Astrocyte (in vitro differentiated cells and primary cell): ENCODE measurements at places on chromosomes 16 and 17. TPM values are rescaled to one million over a fixed set of nuclear protein-coding genes. Genes with fewer than 3 reads are reported as not detected.

CPSF4L gene
- total RNA-seq: not detected in 2 replicates

KRTAP9-2 gene
- total RNA-seq: not detected in 2 replicates

TPSG1 gene
- not detected in 2 replicates for total RNA-seq

DNA sequence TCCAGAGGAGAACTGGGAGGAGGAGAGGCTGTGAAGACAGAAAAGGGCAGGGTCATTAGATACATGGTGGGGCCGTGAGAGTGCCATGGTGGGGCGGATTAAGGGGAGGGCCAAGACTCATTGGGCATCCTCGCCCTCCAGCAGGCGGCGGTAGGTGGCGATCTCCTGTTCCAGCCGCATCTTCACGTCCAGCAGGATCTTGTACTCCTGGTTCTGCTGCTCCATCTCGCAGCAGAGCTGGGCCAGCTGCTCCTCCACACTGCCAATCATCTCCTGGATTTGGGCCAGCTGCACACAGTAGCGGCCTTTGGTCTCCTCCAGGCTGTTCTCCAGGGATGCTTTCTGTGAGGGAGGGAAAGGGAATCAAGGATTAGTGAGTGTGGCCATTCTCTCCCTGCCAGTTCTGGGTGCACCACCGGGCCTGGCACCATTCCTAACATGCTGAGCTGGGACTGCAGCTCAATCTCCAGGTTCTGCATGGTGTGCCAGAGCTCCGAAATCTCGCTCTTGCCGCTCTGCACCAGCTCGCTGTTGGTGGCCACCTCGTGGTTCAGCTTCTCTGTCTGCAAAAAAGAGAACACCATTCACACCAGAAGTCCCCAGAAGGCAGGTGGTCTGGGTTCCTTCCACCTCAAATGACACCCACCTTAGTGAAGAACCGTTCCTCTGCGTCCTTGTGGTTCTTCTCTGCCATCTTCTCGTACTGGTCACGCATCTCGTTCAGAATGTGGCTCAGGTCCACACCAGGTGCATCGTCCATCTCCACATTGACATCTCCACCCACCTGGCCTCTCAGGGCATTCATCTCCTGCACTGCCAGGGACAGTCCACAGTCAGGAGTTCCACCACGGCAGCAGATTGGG lies 129.0 kb downstream of the CCDC144A start:
- H3K27me3 ChIP-seq: no peaks in the 10 kb centered on the region
- no peak for DNase-seq
- H3K4me1 ChIP-seq: no peaks in the 10 kb centered on the region
- H3K27ac ChIP-seq: no peak overlapping the region
- no peak overlapping the region for H3K4me3 ChIP-seq

GRCh38 chr17:51391982-51392654 lies 131.8 kb downstream of the UTP18 start:
- H3K4me1 ChIP-seq: no peaks in the 10 kb centered on the region
- no peak overlapping the region for H3K27ac ChIP-seq
- H3K36me3 ChIP-seq: no peaks in the 10 kb centered on the region
- no peaks in the 10 kb centered on the region for H3K27me3 ChIP-seq

- H3K27me3 ChIP-seq: no peaks in the 10 kb centered on the region
- no peak overlapping the region for H3K27ac ChIP-seq
These were observed 8.9 kb downstream of the RNF166 start for GRCh38 chr16:88697116-88697830.

DNA sequence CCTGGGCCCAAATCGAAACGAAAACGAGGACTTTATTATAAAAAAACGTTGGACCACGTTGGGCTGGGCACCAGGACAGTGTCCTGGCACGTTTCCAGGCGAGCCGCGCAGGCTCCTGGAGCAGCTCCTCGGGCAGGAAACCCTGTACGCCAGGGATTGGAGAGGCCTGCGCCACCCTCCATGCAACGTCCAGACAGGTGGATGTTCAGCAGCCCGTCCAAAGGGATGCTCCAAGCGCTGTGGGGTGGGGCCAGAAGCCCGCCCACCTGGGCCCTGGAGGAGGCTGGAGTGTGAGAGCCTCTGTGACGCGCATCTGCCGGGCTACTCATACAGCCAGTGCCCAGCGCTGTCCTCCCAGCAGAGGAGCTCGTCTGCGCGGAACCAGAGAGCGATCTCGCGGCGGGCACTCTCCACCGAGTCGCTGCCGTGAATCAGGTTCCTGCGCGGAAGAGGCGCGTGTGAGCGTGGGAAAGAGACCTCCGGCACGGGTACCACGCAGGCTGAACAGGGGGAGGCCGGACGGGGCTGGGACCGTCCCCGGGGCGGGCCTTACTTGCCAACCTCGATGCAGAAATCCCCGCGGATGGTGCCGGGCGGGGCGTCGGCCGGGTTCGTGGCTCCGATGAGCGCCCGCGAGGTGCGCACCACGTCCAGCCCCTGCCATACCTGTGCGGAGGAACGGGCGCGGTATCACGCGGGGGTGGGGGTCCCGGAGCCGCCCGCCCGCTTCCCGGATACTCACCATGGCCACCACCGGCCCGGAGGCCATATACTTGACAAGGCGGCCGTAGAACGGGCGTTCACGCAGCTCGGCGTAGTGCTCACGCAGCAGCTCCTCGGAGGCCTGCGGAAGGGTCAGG lies 785 bp downstream of the NME3 start:
- H3K4me1 ChIP-seq: peaks cover 26% of the 10 kb centered on the region
- H3K4me3 ChIP-seq: peak overlapping the region; percentile 65
- peak; percentile 61 for DNase-seq
- H3K27ac ChIP-seq: peak overlapping the region; percentile 38
- H3K36me3 ChIP-seq: no peaks in the 10 kb centered on the region
